Activated CD8-positive, alpha-beta memory T cell treated with anti-CD3 and anti-CD28 coated beads, Interleukin-2, amount 10 ng/mL, durations not matched to agents 7 days and 5 days (primary cell): ENCODE measurements at places on chromosomes 5 and 9.

GRCh38 chr5:145943674-145944121, 7.3 kb downstream of the SH3RF2 start:
- no peak for DNase-seq

DNA sequence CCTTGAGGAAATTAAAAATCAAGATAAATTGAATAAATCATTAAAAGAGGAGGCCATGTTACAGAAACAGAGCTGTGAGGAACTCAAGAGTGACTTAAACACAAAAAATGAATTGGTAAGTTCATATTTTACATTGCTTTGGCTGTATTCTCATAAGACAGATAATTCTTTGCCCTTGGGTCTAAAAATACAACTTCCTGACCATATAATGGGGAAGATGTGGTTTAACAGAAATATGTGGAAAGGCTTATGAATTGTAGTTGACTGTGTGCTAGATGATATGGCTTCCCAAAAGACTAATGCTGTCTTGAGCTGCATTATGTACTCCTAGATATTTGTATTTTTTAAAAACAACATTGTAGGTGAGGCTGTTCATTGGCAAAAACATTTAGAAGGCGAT, 33.1 kb downstream of the CNTRL start:
- no peak for DNase-seq

DNA sequence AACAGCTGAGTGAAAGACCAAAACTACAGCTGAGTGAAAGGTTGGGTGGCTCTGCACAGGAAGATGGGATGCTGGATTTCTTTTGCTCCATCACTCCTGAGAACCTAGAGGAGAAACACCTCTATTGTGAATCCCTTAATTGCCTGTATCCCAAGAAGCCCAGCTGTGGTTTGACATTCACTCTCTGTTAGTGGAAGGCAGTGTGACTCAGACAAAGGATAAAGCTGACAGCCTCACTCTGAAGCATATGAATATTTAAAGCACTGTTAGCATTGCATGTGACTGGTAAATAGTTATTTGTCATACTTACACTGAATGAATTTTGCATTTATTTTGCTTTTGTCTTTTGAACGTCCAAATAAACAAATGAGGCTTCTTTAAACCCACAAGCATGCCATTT, 367.1 kb upstream of the RIOK2 start:
- DNase-seq, result no peak

DNA sequence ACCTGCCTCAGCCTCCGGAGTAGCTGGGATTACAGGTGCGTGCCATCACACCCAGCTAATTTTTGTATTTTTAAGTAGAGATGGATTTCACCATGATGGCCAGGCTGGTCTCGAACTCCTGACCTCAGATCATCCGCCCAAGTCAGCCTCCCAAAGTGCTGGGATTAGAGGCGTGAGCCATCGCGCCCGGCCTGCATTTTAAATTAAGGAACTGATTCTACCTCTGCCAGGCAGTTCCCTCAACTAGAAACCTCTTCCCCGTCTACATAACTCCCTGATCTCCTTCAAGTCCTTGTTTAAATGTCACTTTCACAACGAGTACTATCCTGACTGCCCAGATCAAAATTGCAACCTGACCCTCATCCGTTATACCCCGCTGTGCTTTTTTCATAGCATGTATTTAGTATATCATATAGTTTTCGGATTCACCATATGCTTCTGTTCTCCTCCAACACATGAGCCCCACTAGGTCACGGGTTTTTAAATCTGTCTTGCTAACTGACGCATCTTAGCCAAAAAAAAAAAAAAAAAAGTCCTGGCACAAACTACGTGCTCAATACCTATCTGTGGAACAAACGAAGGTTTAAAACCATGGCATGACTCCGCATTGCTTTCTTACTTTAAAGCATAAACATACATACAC, 858 bp upstream of the SOWAHA start:
- DNase-seq, result no peak

GRCh38 chr9:18776836-18777820, 255.9 kb downstream of the SAXO1 start:
- no peak for DNase-seq

DNA sequence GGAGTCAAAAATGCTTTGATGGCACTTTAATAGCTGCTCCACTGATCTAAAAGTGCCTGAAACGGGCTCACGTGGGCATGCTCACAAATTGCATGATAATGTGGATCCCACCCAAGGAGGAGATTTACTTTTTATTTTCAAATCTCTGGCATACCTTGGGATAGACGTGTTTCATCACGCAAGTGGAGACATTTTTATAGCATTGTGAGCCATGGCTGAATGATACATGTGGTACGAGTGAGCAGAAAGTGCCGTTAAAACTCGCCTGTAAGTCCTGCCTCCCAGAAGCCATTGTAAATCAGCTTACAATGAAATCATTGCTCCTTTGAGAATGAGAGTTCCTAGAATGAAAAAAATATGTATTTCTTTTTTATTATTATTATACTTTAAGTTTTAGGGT, 514.7 kb downstream of the MAT2B start:
- no peak for DNase-seq

- DNase-seq, result no peak
Measured at GRCh38 chr5:132837868-132838267, 7.4 kb upstream of the SHROOM1 start.

GRCh38 chr9:132587592-132587955, 5.2 kb downstream of the BARHL1 start:
- no peak for DNase-seq

- peak; percentile 43 for DNase-seq
Measured at GRCh38 chr9:1490341-1491232, 440.4 kb downstream of the DMRT2 start.
